ENCODE measurements at places on chromosomes 1 and 21.

DNA sequence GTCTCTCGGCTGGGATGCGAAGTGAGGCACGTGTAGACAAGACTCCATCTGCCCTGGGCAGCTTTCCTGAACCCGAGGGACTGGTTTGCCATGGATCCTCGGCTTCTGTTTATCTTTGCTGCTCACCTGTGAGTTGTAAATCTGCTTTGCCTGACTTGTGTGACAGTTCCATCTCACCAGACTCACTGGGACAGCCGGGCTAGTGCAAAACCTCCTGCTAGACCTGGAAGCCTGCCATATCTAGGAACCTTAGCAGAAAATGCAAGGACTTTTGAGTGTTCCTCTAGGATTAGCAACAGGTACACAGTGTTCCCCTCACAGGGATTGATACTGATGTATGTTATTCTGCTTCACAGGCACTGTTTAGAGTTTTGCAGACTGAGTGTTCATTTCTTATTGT lies 218.6 kb downstream of the URB2 start:
- DNase-seq = no peak

DNA sequence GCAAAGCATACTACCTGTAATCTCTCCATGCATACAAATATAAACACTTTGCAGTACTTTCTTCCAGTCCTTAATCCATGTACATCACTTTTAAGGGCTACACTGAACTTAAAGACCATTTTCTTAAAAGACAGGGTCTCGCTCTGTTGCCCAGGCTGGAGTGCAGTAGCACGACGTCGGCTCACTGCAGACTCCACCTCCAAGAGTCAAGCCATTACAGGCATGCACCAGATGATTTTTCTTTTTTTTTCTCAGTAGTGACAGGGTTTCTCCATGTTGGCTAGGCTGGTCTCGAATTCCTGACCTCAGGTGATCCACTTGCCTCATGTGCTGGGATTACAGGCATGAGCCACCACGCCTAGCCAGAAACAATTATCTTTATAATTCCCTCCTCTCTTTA lies 22.9 kb downstream of the PUM1 start:
- no peak for DNase-seq

DNA sequence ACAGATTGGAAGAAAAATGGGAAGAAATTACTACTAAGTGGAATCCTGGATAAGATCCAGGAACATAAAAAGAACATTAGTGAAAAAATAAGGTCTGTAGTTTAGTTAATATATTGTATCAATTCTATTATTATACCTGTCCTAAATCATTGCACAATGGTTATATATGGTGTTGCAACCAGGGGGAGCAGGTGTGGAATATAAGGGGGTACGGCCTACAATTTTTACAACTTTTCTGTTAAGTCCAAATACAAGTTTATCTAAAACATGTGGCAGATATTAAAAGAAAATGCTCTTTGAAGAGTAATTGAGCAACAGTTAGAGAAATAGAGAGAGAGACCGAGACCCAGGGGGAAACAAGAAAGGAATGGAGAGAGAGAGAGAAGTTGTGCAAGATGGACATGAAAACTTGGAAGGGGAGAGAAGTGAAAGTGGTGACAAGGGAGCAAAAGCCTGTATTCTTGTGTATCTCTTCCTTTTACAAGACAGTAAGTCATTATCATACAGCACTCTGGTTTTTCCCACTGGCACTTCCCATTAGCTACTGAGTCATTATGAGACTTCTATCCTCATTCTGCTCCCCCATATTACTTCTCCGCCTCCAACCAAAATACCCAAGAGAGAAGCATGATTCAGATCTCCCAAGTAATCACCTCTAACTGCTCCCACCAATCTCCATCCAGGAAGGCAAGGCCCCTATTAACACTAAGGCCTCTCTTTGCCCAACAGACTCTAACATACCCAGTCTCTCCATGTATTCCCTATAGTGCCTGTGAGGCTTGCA lies 22.3 kb upstream of the TRAF3IP3 start:
- no peak for DNase-seq

GRCh38 chr1:229627003-229627402 lies 956 bp downstream of the URB2 start:
- DNase-seq = no peak

DNA sequence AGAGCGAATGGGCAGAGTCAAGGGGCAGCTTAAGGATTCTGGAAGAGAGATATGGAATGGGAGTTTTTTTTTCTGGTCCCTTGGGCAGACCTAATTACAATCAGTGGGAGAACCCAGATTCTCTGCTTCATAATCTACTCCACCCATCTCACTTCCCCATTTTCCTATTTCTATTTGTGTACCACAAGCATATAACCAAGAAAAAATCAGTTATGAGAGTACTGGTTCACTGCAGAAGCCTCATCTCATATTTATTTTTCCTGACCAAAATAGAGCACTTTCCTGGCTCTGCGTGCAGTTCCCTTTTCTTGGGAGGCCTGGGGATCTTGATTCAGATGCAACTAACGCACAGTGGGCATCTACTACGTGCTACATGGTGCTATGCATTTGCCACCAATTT lies 82.2 kb upstream of the SLFNL1 start:
- no peak for DNase-seq

DNA sequence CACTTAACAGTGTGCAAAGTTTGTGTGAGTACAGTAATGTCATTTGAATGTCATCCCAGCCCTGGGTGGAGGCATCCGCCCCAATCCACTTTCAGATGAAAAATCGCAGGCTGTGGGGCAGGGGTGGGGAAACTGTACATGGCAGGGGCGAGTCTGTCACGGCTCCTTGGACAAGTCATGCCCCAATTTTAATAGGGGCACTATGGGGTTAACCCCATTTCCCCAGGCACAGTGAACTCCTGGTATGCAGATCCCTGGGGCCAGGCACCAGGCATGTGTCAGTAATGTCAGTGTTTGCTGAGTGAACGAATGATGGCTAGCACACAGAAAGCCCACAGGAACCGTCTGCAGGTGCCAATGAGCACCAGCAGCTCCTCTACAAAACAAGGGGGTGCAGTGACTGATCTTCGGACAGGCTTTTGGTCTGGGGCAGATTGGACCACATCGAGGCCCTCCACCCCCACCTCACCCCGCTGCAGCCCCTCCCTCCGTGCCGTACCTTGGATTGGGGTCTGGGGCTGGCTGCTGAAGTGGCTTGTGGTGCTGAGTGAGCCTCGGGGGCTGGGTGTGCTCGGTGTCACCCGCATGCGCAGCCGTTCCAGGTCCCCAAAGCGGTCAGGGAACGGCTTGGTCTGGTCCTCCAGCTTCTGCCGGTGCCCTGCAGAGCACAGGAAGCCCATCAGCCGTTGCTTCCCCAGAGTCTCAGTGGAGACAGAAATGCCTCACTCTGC lies 23.2 kb downstream of the RUNX3 start:
- DNase-seq = no peak

DNA sequence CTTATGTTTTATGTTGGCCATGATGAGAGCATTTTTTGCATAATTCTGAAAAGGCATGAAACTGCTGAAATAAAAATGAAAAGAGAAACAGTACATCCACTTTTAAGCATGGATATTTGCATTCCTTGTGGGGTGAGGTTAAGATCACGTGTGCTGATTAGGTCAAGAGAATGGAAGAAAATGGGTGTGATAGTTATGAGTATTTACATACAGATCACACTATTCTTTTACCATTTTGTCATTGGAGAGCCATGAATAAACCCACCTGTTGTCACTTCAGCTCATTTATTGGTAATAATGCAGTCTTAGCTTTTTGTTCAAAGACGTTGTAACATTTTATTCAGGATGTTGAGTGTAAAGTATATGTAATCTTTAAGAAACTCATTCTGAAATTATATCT lies 153.2 kb downstream of the NOS1AP start:
- no peak for DNase-seq

- DNase-seq = no peak
These were observed 21.5 kb downstream of the RPL5 start for GRCh38 chr1:92853299-92853698.

- no peak for DNase-seq
These were observed 89.6 kb upstream of the HNRNPU start for GRCh38 chr1:244953901-244954300.

DNA sequence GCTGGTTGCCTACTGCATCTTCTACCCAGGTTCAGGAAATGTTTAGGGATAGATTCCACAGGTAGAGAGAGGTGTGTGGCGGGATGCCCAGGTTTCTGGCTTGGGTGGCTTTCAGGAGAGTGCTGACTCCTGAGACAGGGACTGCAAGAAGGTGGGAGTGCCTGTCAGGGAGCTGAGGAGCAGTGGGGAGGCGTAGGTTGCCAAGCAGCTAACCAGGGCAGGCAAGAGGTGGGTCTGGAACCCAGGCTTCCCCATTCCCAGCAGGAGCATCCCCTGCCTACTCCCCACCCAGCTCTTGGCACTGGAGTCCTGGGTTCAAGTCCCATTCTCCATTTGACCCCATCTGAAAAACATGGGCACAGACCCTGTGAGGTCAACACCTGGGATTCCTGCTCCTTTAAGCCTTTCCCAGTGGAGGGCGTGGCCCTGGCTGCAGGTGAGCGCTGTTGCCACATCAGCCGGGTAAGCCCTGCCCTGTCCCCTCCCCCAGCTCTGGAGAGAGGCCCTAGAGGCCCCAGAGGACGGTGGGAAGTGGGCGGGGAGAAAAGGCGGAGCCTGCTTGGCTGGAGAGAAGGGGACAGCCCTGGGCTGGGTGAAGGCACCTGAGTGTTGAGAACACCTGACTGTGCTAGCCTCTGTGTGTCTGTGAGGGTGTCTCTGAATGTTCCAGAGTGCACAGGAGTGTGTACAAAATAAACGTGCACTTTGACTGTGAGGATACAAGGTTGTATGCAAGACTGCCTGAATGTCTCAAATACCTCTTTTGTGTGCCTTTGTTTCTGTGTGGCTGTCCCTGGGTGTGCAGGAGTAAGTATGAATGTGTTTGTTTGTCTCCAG lies 14.0 kb upstream of the SYNC start:
- no peak for DNase-seq

GRCh38 chr1:168179438-168180147 lies 831 bp downstream of the TIPRL start:
- no peak for DNase-seq

DNA sequence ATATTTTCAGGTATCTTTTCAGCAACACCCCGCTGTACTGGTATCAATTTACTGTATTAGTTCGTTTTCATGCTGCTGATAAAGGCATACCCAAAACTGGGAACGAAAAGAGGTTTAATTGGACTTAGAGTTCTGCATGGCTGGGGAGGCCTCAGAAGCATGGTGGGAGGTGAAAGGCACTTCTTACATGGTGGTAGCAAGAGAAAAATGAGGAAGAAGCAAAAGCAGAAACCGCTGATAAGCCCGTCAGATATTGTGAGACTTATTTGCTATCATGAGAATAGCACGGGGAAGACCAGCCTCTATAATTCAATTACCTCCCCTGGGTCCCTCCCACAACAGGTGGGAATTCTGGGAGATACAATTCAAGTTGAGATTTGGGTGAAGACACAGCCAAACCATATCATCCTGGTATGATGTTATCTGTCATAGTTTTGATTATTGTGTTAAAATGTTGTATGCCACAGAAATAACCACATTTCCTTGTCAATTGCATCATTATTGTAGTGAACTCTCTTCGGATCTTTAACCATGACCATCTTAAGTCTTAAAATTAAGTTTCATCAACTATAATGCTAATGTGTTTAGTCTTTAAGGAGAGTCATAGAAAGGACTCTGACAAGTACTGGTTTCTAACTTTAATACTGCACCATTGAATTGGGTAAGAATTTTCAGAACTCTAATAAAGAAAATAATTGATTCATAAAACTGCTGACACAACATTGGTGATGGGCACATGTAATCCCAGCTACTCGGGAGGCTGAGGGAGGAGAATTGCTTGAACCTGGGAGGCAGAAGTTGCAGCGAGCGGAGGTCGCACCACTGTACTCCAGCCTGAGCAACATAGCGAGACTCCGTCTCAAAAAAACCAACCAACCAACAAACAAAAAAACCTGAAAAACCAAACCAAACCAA lies 58.2 kb downstream of the TBX19 start:
- no peak for DNase-seq

- DNase-seq = no peak
These were observed 6.5 kb downstream of the NR0B2 start for GRCh38 chr1:26907071-26907917.

DNA sequence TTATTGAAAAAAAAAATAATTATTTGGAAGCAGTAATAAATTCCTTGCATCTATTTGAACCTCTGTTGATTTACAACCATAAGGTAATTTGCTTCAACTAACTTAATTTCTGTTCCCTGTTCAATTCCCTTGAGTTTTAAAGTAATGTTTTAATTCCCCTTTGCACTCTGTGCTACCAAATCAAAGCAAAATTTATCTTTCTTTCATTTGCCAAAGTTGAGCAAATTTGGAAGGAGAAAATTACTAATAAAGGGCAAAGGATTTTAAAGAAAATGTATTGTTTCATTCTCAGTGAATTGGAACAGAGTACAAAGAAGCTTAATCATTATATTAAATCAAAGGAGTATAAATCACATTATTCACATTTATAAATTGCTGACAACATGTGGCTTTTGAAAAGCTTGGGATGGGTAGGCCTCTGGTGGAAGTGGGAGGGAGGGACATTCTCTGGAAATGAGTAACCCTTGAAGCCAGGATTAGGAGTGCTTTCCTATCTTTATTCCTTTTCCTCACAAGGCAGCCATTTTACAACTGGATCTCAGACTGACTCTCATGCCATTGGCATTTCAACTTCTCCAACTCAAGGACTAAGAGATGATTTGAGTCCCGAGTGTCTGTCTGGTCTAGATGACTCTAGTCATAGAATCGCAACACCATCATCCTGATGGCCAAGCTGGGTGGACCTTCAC lies 331.6 kb upstream of the DUSP10 start:
- DNase-seq = no peak

GRCh38 chr1:81699234-81699633 lies 101.5 kb upstream of the ADGRL2 start:
- DNase-seq = no peak

GRCh38 chr21:42991992-42992740 lies 17.8 kb downstream of the PKNOX1 start:
- DNase-seq = peak; percentile 87

GRCh38 chr1:86942042-86942441 lies 27.6 kb downstream of the HS2ST1 start:
- DNase-seq = no peak

GRCh38 chr21:46468108-46468774 lies 9.6 kb downstream of the DIP2A start:
- no peak for DNase-seq

DNA sequence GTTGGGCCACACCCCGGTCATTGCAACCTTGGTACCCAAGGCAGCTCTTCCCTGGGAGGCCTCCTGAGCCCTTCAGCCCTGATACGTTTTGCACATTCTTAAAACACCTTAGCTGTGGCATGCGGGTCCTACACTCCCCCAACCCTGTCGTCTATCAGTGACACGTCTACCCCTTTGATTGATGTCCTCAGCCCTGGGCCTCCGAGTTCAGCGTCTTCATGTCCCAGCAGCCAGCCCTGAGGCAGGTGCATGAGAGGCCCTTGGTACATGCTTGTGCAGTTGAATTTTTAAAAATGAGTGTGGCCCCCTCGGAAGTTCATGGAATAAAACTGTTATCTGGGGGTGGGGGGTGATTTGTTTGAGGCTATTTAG lies 38.9 kb upstream of the ADARB1 start:
- no peak for DNase-seq
